DMS79 treated with DMSO at 0.1 percent for 48 hours (cell line): ENCODE measurements at places on chromosomes 7 and 10.

- DNase-seq = no peak
These were observed 439.8 kb upstream of the ZMIZ1 start for GRCh38 chr10:78628976-78629375.

GRCh38 chr10:2734603-2735002 is 332.7 kb upstream of the PFKP start:
- DNase-seq = no peak

DNA sequence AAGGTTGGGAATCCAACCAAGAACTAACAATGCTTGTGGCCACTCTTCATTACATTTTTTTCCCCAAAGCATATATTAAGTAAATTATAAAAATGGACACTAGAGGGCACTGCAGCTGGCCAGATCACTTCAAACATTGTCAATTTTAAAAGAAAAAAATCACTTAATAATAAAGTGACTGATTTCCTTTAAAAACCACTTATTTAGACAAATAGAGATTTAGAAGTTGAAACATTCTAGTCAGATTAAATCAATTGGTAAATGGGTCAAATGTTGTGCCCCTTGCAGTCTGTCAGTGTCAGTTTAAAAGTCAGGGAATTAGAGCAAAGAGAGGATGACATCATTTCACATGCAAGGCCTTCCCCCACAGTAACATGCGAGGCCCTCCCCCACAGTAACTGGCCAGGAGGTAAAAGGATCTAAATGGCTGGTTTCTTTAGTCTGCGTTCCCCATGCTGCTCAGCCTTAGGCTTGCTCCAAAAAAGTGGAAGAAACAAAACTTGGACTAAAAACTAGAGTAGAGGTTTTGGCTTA is 177.9 kb downstream of the SKAP2 start:
- DNase-seq = peak; percentile 63

DNA sequence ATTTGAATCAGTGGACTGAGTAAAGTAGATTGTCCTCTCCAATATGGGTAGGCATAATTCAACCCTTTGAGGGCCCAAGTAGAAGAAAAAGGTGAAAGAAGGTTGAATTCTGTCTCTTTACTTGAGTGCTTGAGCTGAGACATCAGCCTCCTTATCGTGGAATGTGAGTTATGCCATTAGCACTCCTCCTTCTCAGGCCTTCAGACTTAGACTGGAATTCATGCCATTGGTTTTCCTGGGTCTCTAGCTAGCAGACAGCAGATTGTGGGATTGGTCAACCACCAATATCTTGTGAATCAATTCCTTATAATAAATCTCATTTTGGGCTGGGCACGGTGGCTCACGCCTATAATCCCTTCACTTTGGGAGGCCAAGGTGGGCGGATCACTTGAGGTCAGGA is 89.2 kb downstream of the CUL2 start:
- DNase-seq = no peak

- no peak for DNase-seq
These were observed 112.6 kb downstream of the RNF32 start for GRCh38 chr7:156753229-156753560.

- peak; percentile 20 for DNase-seq
These were observed 525.7 kb downstream of the KCNMA1 start for GRCh38 chr10:77111611-77112550.

GRCh38 chr7:101954499-101954898 is 137.1 kb downstream of the CUX1 start:
- DNase-seq = no peak

DNA sequence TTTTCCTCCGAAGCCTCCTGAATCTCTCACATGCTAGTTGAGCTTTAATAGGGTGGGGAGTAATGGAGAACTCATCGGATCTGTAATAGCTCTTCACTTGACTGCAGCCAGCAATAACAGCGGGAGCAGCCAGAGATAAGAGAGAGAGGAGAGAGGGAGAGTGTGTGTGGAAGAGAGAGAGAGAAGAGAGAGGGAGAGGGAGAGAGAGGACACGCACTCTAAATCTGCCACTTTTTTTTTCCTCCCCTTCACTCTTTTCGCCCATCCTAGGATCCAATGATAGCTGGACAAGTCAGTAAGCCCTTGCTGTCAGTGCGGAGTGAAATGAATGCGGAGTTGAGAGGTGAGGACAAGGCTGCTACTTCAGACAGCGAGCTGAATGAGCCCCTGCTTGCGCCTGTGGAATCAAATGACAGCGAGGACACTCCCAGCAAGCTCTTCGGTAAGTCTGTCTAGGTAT is 107.9 kb downstream of the POU6F2 start:
- DNase-seq = peak; percentile 85

- DNase-seq = no peak
These were observed 580 bp downstream of the EEPD1 start for GRCh38 chr7:36153571-36154097.

GRCh38 chr7:133517766-133518165 is 264.9 kb downstream of the EXOC4 start:
- no peak for DNase-seq

DNA sequence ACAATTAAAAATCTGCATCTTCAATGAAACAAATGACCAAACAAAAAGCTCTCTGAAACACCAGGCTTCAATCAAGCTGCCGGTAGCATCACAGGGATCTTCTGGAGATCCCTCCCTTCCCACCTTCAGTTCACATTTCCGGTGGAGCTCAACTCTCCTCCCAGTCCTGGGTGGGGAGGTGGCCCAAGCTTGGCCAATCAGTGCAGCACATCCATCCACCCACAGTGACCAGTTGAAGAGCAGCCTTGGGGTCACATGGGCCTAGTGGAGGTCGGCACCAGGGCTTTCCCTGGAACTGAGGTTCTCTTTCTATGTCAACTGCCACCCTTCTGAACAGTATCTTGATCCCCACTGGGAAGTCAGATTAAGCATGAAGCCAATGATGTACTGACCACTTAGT is 620.1 kb upstream of the MGMT start:
- DNase-seq = no peak

DNA sequence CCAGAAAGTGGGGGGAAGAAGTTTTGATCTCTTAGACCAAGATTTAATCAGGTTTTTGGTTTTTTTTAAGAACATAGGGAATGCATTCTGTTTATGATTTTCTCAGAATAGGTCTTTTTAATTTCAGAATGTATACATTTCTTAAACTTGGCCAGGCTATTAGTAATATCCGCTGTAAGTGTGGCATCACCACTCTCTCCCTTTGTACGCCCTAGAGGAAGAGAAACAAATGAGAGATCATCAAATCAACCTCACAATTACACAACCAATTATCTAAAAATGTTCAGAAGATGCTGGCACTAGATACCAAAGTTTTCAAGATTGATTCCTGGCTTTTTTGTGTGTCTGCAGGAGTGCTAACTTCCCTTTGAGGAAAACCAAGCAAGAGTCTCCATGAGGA is 70.0 kb downstream of the KLF6 start:
- no peak for DNase-seq

DNA sequence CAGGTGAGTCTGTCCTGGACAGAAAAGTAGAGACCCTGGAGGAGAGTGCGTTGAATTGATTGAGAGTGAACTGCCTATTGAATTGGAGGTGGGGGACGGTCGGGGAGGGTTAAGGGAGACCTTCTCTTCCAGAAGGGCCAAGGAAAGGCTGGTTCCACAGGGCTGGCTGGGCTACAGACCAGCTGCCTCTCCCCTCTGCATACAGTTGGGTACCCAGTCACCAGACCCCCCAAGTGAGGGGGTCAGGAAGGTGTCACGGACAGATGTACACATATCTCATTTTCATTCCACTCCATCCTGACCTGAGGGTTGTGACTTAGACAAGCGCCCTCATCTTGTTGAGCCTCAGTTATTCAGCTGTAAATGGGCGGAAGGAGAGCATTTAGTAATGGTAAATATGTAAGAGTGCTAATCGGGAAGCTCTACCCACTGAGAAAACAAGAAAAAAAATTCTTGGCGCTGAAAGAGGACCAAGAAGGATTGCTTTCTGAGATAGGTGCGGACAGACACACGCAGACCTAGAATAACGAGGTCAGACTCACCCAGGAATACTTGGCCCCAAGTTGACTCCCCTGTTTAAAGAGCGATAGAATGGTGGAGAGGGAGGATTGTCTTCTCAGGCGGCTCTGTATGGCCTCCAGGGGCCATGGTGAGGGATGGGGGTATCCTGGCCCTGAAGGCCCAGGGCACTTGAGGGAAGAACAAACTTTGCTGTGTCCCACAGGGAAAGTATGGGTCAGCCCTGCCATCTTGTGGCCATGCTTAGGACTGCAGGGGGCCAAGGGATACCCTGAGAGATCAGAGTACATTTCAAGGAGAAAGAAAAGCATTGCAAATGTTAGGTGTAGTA is 7.2 kb upstream of the MBL2 start:
- DNase-seq = no peak

GRCh38 chr10:86666538-86666937 is 1.8 kb upstream of the LDB3 start:
- DNase-seq = no peak

DNA sequence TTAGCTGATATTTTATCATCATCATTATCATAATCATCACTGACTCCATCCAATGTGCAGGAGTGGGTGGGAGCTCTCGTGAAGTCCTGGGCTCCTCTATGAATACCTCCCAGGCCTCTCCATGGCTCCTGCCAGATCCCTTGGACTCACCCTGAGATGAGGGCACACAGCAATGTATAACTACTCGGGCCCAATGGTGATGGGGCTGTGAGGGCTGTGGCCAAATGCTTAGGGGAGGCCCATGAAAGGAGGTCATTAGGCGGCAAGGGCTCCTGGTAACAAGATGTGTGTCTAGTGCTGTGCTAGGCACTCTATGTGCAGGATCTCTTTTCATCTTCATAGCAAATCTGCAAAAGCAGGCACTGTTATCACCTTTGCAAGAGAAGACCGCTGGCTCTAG is 270.9 kb downstream of the GLRX3 start:
- no peak for DNase-seq

- peak; percentile 18 for DNase-seq
These were observed 785 bp downstream of the WDR86 start for GRCh38 chr7:151408839-151409666.

GRCh38 chr10:60513281-60513680 is 123.6 kb upstream of the ANK3 start:
- no peak for DNase-seq

DNA sequence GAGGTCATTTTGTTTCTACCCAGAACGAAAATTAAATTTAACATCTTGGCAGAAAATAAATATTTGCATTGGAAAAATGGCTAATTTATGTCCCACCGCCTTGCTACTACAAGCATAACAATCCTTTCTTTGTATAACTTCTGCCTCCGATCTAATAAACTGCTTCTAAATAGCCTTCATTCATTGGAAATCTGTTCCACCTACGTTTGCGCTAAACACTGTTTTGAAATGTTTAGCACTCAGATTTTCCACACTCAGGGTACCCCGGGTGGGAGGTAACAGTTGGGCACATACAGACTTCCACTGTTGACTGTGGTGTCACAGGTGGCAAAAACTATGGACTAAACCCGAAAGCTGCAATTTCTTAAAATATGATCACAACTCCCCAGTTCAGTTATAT is 96.4 kb downstream of the FGFR2 start:
- no peak for DNase-seq

GRCh38 chr10:77872151-77872946 is 54.2 kb downstream of the DLG5 start:
- no peak for DNase-seq

GRCh38 chr7:21107101-21107500 is 320.4 kb upstream of the SP8 start:
- DNase-seq = no peak

DNA sequence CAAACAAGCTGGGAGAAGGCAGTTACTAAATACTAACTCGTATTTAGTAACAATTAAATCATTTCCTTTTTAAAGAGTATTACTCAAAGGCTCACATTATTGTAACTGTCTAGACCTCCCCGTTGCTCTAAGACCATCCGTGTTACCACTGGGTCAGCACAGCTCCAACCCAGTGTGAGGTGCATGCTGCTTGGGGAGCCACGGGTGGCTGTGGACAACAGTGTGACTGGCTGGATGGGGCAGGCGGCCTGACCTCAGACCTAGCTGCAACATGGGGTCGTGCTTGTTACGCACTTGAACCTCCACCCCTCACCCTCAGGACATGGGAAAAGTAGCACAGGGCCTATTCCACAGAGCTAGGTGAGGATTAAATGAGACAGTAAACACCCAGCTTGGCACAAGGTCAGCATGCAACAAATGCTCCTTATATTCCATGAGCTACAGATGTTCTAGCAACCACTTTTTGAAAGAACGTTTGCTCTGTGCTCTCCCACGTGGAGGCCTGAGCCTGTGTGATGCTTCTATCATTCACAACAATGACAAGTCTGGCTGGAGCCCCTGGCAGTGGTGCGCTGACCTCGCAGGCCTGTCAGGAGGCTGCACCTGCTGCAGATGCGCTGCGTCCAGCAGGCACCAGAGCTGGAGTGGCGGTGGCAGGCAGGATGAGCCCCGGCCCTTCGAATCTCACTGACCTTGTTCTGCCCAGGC is 135.7 kb downstream of the PKD1L1 start:
- DNase-seq = no peak

GRCh38 chr7:80775897-80776296 is 137.5 kb downstream of the CD36 start:
- DNase-seq = no peak

- DNase-seq = no peak
These were observed 189.4 kb upstream of the MTPN start for GRCh38 chr7:136166521-136166920.

DNA sequence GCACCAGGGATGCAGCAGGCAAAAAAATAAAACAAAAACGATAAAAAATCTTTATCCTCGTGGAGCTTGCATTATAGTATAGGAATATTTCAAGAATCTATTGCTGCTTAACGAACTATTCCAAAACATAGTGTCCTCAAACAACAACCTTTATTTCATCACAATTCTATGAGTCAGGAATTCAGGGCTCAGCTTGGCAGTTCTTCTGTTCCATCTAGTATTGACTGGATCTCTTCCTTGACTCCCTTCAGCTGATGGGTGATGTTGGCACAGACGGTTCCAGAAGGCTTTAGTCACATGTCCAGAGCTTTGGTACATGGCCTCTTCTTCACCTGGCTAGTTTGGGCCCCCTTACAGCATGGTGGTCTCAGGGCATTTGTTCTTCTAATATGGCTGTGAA is 88.0 kb downstream of the RTKN2 start:
- no peak for DNase-seq

DNA sequence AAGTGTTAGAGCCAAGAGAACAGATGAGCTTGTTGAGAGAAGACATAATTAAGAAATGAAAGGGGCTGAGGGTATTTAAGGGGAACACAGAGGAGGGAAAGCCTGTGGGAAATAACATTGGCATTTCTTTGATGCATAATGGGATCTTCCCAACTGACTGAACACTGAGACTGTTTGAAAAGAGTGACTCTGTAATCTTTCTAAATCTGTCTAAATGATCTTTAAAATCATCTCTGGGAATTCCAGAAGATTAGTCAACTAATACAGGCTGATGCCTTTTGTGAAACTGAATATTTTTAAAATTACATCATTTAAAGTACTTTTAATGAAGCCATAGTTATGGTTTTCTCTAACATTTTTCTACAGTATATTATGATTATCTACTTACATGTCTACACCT is 17.4 kb upstream of the SLC35G1 start:
- DNase-seq = no peak

GRCh38 chr10:71850743-71851464 is at the start of gene PSAP:
PSAP (minus strand) TSS chr10:71851251; CDS start chr10:71851221, 30 bp downstream.
- DNase-seq = peak; percentile 78

- DNase-seq = no peak
These were observed 8.8 kb downstream of the NXPH1 start for GRCh38 chr7:8442051-8442813.
